ENCODE measurements at places on chromosomes 1 and 21. TPM values are rescaled to one million over a fixed set of nuclear protein-coding genes. Genes with fewer than 3 reads are reported as not detected.
A peak's percentile ranks its signal among the peaks of the same experiment; 100 is the strongest.

Gene TAL1
- not detected for total RNA-seq

Gene G0S2
- 0.56 TPM for total RNA-seq

Gene GPR25
- total RNA-seq, result not detected

Gene MRPL55
- total RNA-seq, result 38.6 TPM

Gene SLAMF6
- total RNA-seq, result 25.1 TPM

Gene GCLM
- total RNA-seq, result 17.3 TPM

Gene SH2D2A
- total RNA-seq, result 56.3 TPM

Gene C1QTNF12
- total RNA-seq, result 1.2 TPM

Gene COG2
- 27.1 TPM for total RNA-seq

Gene BRDT
- not detected for total RNA-seq

DNA sequence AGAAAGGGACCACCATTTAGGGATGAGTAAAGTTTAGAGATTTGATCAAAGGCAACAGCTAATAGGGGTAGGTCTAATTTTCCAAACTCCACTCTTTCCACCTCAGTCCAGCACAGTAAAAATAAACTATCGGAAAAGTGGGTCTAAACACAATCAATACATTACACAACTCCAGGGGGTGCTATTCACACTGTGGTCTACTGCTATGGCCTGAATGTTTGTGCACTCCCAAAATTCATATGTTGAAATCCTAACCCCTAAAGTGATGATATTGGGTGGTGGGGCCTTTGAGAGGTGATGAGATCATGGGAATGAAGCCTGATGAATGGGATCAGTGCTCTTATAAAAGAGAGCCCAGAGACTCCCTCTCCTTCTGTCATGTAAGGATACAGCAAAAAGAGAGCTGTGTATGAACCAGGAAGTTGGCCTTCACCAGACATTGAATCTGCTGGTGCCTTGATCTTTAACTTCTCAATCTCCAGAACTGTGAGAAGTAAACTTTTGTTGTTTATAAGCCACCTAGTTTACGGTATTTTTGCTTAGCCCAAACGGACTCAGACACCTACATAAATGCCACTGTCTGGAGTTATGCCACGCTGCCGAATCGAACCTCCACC, 193.9 kb downstream of the OMA1 start:
- no peak overlapping the region for H3K4me3 ChIP-seq
- H3K27ac ChIP-seq, result no peak overlapping the region

DNA sequence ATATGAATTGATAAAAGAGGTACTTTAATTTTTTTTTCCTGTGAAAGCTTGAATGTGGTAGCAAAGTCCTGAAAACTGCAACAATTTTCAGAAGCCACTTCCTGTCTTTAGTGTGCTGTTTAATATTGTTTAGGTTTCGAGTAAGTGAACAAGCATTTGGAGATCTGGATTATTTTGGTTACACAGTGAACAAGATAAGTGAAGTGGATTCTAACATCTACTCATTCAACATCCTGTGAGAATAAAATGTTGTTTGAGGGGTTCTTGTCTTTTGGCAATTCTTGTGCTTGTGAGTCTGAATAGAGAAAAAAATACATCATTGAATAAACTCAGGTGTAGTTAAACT, 35.2 kb upstream of the PLA2G4A start:
- H3K36me3 ChIP-seq, result no peaks in the 10 kb centered on the region
- no peak overlapping the region for H3K4me3 ChIP-seq
- no peaks in the 10 kb centered on the region for H3K27me3 ChIP-seq
- no peak for DNase-seq

- H3K27me3 ChIP-seq, result no peaks in the 10 kb centered on the region
- H3K36me3 ChIP-seq, result no peaks in the 10 kb centered on the region
- no peak overlapping the region for H3K27ac ChIP-seq
- H3K4me3 ChIP-seq, result no peak overlapping the region
Measured at GRCh38 chr1:43041591-43041990, 82.9 kb upstream of the SLC2A1 start.

DNA sequence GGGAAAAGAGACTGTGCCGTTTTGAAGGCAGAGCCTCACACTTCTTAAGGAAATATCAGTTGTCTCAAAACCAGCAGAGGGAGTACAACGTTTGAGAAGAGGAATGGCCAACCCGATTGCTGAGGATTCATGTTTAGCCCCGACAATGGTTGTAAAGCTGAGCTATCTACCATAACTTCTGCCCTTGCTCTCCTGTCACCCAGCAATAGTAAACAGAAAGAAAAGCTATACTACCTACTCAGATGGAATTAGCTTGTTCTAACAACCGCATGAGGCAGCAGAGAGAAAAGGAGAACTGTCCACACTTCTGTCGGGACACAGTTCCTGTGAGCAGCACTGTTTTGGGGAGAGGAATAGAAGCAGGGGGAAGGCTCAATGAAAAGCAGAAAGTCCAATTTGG, 91.2 kb downstream of the SLC45A1 start:
- H3K4me1 ChIP-seq, result peaks cover 68% of the 10 kb centered on the region
- peak; percentile 37 for DNase-seq

- peaks cover 3% of the 10 kb centered on the region for H3K36me3 ChIP-seq
- H3K27me3 ChIP-seq, result peaks cover 6% of the 10 kb centered on the region
- DNase-seq, result no peak
- H3K4me1 ChIP-seq, result no peaks in the 10 kb centered on the region
- H3K4me3 ChIP-seq, result no peak overlapping the region
Measured at GRCh38 chr1:171858696-171859095, 17.4 kb downstream of the DNM3 start.

- no peak for DNase-seq
- no peaks in the 10 kb centered on the region for H3K27me3 ChIP-seq
- H3K4me3 ChIP-seq, result no peak overlapping the region
- no peak overlapping the region for H3K27ac ChIP-seq
- peaks cover 33% of the 10 kb centered on the region for H3K4me1 ChIP-seq
Measured at GRCh38 chr1:54046671-54047383, 6.2 kb downstream of the TMEM59 start.

- no peaks in the 10 kb centered on the region for H3K36me3 ChIP-seq
- H3K27ac ChIP-seq, result no peak overlapping the region
- no peak for DNase-seq
- H3K4me1 ChIP-seq, result no peaks in the 10 kb centered on the region
- H3K27me3 ChIP-seq, result no peaks in the 10 kb centered on the region
Measured at GRCh38 chr1:216778737-216779136, 55.5 kb upstream of the ESRRG start.

GRCh38 chr1:9239622-9240401, 5.2 kb downstream of the H6PD start:
- peaks cover 2% of the 10 kb centered on the region for H3K27me3 ChIP-seq
- H3K36me3 ChIP-seq, result peaks cover 3% of the 10 kb centered on the region
- H3K27ac ChIP-seq, result peak overlapping the region; percentile 64
- peaks cover 67% of the 10 kb centered on the region for H3K4me1 ChIP-seq

Measured in activated CD4-positive, alpha-beta T cell treated with anti-CD3 and anti-CD28 coated beads, Interleukin-2, amount 10 ng/mL, durations not matched to agents 7 days and 5 days (primary cell).